ENCODE measurements at places on chromosomes 7 and 10.

DNA sequence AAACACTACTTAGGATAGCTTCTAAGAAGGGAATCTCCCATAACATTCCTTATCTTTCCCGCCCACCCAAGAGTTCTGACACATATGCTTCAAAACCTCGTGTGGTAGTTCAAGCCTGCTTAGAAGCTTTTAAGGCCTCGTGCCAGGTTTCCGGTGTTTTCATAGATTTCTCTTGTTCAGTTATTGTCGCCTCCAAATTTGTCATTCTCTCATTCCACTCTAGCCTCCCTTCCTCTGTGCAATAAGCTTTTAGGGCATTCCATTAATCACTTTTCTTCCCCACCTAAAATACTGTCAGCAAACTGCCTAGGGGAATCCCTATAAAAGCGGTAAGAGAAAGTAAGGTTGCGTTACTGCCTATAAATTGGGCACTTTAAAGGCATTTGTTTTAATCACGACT, 718 bp upstream of the BPGM start:
- ATAC-seq: no peak

GRCh38 chr7:26912338-26912737, 47.9 kb upstream of the SKAP2 start:
- no peak for ATAC-seq

GRCh38 chr7:108329514-108329913, 126.7 kb downstream of the NRCAM start:
- ATAC-seq: no peak

- ATAC-seq: no peak
Measured at GRCh38 chr10:84665883-84666463, 337.6 kb downstream of the CCSER2 start.

DNA sequence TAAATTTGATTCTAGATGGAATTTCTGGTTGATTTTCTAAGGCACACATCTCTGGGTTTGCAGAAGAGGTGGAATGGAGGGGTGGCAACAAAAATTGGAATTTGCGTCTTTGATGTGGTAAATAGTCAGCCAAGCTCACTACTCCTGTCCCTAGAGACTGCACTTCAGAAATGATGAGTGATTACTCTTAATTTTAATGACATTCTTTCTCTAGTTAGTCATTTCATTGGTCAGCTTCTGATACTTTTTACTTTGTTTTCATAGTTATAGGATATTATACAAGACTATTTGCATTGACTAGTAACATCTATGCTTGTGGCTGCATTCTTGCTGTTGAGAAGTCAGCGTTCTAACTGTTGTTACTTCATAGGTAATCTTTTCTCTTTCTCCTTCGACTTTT, 658.3 kb downstream of the SUGCT start:
- ATAC-seq: peak; percentile 55
